MV-4-11 (cell line): ENCODE measurements at places on chromosomes 16 and 17.
A peak's percentile ranks its signal among the peaks of the same experiment; 100 is the strongest.

- no peak for DNase-seq
These were observed 3.4 kb upstream of the SSH2 start for GRCh38 chr17:29933379-29933778.

DNA sequence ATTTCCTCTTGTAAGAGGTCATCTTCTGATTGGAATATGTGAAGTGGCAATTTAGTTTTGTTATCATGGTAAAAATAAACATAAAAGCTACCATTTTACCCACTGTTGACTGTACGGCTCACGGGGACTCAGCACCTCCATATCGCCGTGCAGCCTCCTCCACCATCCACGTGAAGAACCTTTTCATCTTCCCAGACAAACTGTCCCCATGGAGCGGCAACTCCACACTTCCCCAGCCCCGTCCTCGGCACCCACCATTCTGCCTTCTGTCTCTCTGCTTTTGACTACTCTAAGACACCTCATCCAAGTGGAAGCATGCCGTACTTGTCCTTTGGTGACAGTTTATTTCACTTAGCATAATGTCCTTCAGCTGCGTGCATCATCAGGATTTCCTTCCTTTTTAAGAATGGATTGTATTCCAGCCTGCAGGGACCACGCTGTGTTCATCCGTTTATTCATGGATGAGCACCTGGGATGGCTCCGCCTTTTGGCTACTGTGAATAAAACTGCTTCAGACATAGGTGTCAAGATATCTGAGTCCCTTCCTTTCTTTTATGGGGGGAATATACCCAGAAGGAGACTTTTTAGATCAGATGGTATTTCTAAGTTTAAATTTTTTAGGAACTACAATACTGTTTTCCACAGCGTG is 14.3 kb downstream of the FBXO31 start:
- no peak for DNase-seq

DNA sequence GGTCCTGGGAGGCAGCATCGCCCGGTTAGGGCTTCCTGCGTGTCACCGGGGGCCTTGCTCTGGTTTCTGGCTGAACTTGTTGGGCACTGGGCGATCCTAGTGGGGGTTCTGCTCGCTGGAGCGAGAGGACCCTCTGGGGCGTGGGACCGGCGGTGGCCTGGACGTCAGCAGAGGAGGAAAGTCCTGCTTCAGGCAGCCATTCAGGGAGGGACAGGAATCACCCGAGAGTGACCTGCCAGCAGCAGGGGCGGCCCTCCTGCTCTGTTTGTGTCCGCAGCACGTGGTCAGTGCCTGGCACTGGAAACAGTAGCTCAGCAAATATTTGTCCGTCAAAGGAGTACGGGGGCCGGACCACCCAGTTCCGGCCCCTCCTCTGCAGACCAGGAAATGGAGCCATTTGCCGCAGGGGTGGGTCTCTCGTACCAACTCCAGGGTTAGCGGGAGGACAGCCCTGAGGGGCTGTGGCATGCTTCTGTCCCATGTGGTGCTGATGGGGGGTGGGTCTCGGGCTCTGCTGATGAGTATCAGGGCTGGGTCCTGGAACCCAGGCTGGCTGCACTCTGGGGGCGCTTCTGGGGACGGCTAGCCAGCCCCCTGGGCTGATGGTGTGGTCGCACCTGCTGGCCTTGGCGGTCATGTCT is 48.3 kb downstream of the BAIAP2 start:
- DNase-seq: no peak

GRCh38 chr17:70336411-70336810 is 167.1 kb downstream of the KCNJ2 start:
- no peak for DNase-seq

- DNase-seq: no peak
These were observed 286.1 kb downstream of the SNX29 start for GRCh38 chr16:12262454-12263180.

GRCh38 chr17:77770331-77771105 is 188.0 kb upstream of the TNRC6C start:
- DNase-seq: no peak

GRCh38 chr17:56593646-56594319 is at the start of gene NOG:
TSS of gene NOG (plus strand) at chr17:56593699. CDS start at chr17:56594224, 525 bp downstream.
- DNase-seq: peak; percentile 37

- DNase-seq: no peak
These were observed 403.0 kb upstream of the ASIC2 start for GRCh38 chr17:33696102-33696501.

DNA sequence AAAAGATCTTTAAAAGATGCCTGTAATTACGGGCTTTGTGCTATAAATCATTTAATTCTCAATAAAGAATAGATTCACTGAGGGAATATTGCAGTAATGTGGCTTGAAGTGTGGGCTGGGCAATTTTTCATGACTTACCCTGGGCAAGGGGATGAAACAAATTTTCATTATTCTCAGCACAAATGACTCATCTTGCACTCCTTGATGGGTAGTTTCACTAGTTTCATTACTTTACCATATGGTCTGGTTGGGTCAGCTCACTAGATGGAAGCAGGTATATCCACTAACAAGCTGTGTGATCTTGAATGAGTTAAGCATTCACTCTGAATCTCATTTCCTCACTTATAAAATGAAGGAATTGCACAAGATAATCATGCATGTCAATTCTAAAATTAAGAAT is 234.3 kb downstream of the ABCC12 start:
- DNase-seq: no peak

DNA sequence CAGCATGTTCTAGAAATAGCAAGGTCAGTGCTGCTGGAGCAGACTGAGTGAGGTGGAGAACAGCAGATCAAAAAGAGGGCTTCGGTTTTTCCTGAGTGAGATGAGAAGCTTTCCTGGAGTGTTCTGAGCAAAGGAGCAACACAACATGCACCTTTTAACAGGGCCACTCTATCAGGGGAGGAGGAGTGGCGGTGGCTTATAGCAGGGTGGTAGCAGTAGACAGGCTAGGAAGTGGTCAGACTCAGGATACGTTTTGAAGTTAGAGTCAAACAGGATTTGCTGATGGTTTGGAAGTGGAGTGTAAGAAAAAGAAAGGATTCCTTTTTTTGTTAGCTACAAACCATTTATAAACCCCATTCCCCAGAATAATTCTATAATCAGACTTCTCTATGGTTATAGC is 12.5 kb downstream of the POLG2 start:
- DNase-seq: no peak

DNA sequence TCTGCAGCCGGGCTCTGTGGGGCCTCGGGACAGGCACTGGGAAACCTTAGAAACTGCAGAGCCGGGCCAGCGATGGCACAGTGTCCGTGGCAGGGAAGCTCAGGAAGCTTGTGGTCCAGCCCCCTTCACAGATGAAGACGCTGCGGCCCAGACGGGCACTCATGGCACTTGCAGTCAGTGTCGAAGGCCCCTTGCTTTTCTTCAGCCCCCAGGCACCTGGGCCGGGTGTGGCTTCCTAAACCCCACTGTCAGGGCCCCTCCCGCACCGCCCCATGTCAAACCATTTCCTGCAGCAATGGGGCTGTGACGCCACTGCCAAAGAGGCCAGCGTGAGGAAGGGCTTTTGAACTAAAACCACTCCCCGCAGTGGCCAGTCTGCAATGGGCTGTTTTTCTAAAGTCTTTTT is 164.0 kb downstream of the LAT start:
- no peak for DNase-seq

- no peak for DNase-seq
These were observed 206.3 kb downstream of the MAF start for GRCh38 chr16:79394206-79394605.

DNA sequence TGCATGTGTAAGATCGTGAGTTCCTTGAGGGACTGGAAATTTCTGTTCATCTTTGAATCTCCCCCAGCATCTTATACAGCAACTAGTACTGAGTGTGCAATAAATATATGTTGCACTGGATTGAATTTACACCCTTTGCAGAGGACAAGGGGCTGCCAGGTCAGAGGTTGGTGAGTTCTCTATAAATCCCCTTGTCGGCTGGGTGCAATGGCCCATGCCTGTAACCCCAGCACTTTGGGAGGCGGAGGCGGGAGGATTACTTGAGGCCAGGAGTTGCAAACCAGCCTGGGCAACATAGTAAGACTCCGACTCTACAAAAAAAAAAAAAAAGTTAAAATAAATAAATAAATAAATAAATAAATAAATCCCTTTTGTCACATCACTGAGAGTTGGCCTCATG is 9.4 kb upstream of the SP6 start:
- DNase-seq: no peak

DNA sequence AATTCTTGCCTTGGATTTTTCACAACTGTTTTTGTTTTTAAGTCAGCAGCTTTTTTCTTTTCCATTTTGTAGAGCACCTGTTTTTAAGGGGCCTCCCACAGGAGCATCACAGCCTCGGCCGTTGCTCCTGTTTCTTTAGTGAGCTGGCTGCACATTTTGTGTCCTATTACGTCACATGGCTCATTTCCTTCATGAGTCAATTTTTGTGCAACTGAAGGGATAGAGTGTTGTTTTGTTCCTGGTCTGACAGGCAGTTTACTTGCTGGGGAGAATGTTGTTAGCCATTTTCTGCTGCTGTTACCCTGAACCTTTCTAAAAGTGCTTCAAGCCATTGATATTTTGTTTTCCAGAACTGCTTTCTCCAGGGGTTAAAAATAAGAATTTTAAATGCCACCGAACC is 45.0 kb upstream of the CRISPLD2 start:
- peak; percentile 83 for DNase-seq

DNA sequence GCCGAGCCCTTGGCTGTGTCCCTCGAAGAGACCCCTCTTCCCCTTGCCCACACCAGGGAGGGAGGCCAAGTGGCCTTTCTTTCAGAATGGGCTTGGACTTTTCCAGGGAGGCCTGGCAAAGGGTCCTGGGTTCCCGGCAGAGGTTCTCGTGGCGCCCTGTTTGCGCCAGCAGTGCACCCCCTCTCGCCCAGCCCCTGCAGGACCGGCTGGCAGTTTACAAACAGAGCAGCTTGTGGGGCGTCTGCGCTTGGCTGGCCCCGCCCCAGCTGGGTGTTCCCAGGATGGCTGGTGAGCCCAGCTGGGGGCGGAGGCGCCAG is 137.8 kb upstream of the CIBAR2 start:
- no peak for DNase-seq

DNA sequence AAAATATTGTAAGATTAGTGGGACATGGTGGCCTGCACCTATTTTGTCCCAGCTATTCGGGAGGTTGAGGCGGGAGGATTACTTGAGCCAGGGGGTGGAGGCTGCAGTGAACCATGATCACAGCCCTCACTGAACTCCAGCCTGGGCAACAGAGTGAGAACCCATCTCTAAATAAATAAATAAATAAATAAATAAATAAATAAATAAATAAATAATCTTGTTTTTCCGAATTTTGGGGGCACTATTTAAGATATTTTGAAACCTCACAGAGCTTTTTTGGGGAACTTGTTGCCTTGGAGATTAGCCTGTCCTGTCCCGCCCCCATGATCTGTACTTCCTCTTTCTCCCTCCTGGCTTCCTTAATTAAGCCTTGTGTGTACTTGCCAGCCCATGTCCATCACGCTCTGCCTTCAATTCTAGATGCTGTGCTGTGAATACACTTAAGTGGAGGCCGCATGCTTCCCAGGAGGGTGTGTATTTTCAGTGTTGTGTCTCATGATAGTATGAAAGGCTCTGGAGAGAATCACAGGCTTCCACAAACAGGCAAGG is 4.4 kb downstream of the LGALS9 start:
- peak; percentile 94 for DNase-seq

GRCh38 chr17:13076905-13077304 is 59.1 kb upstream of the ELAC2 start:
- no peak for DNase-seq

GRCh38 chr17:39270923-39271322 is 45.2 kb upstream of the STAC2 start:
- peak; percentile 64 for DNase-seq

DNA sequence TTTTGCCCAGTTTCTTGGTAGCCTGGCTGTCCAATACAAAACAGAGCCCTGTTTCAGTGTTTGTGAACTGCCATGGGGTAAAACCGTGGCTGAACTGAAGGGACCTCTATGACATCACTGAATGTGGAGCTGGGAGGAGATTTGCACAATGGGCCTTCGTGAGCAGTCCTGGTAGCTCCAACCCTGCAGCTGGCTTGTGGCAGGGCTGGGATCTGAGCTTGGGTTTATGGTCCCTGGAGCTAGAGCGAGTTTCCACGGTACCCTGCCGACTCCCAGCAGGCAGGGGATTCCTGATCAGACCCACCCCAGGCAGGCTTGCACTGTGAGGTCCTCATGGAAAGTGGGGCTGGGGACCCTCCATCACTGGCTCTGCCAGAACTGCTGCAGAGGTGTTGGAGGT is 247.0 kb downstream of the GSG1L start:
- DNase-seq: no peak

DNA sequence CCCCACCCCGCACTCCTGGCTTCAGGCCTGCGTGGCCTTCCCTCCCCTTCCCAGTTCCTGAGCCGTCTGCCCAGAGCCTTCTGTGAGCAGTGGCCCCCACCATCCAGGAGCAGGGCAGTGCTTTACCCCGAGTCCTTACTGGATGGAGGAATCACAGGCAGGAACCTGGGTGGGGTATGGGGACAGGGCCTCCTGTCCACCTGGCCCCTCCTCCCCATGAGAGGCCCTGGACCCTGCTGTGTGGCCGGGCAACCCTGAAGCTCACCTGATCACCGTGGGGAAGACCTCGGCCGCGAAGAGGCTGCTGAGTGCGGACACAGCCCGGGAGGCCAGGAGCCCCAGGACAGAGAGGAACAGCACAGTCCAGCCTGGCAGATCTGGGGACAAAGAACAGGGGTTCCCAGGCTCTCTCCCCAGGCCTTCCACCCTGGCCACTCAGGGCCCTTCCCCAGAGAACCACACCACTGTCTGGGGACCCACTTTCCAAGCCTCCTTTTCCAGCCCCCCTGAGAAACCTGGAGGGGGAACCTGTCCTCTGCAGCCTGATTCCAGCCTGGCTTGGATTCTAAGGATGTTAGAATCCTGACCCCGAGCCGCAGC is 3.2 kb downstream of the SLC22A31 start:
- DNase-seq: no peak
